ENCODE measurements at places on chromosomes 1 and 21.

DNA sequence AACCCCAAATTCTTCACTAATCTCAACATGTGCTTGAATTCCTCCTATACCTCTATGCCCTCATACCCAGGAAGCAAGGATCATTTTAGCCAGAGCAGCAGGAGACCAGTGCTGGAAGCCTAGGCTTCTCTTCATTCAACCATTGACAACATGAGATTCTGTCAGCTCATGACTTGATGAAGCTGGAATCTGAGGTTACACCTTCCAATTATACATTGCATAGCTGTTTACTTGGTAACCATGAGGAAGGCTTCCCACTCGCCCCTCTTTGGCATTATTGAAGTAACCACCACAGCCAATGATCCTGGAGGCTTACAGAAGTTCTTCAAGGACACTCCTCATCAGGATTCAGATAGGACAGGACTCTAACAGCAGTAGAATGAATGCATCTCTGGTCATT, 160.3 kb downstream of the TPR start:
- peak; percentile 56 for DNase-seq

DNA sequence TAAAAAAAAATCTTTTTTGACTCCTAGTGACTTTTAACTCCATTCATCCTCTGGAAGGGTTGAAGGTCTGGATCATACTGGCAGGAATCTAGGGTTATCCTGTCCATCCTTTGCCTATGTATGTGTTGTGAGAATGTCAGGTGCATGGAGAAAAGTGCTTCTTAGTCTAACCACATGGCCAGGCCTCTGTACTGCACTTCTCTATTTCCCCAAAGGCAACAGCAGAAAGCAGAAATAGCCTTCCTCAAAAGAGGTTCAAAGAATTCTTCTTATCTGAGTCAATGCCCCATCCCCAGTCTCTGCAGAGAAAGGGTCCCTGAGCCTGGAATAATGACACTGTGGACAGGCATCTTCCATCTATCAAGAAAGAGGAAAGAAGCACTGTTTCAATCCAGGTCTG, 85.7 kb upstream of the CD34 start:
- no peak for DNase-seq

DNA sequence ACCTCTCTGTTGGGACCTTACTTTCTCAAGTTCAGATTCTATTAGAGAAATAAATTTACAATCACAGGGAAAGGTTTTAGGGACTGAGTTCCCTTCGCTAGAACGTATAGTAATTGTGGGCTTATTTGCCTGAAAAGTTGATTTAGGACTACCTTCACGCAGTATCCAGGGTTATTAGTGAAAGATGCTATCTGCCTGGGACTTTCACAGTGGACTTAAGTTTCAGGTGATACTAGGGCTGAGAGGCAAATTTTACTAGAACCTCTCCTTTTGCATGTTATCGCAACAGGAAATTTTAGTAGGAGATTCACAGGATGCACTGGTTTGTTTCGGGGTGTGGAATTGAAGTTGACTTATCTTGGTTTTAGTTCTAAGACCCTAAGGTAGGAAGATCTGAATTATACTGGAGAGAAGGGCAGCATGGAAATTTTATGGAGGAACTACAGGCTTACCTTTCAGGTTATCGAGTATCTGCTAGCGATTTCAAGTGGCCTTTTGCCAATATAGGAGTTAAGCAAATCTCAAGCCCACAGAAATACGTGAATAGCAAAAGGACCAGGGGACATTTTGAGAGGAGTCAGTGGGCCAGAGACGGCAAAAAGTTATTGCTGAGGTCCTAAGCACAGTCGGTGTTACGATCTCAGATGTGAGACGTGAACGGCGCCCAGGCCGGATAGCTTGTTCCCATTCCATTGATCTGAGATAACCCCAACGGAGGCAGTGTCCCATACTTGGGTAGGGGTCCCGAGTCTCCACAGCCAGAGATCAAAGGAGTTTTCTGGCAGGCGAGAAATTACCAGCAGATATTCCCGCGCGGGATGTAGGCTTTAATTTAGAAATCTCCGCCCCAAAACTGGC, 723 bp upstream of the GNAI3 start:
- no peak for DNase-seq

GRCh38 chr1:4393191-4393590, 261.2 kb upstream of the AJAP1 start:
- peak; percentile 51 for DNase-seq

- no peak for DNase-seq
Observed at GRCh38 chr1:210922666-210923065, 211.3 kb downstream of the KCNH1 start.

DNA sequence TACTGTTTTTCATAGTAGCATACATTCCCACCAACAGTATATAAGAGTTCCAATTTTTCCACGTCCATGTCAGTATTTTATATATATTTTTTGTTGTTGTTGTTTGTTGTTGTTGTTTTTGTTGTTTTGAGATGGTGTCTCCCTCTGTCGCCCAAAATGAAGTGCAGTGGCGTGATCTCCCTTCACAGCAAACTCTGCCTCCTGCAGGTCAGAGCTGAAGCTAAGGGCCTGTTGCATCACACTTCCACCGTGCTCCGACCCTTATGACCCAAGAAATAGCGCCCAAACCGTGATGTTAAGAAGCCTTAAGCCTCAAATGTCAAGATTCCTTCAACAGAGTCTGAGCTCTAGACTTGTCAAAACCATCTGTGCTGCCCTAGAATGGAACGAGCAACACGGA, 2032.3 kb downstream of the MRPL39 start:
- no peak for DNase-seq

- no peak for DNase-seq
Observed at GRCh38 chr1:10863886-10864285, 67.4 kb upstream of the CASZ1 start.

DNA sequence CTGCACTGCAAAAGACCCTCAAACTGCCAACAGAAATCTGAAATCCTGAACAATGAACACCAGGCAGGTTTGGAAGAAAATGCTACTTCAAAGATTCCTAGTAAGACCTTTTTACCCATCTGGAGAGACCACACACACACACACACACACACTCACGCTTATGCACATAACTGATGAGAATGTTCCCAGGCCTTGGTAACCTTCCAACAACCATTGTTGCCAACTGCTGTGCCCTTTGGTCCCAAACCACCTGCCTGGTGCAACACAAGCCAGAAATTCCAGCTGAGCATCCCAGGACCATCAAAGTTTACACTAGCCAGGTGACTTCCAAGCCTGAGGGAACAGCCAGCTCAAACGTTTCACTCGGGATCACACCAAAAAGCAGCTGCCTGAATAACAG, 56.9 kb downstream of the SEC16B start:
- no peak for DNase-seq

GRCh38 chr1:166950156-166950555, 25.2 kb downstream of the ILDR2 start:
- DNase-seq = no peak

GRCh38 chr1:208654241-208654640, 410.1 kb upstream of the PLXNA2 start:
- DNase-seq = peak; percentile 34

DNA sequence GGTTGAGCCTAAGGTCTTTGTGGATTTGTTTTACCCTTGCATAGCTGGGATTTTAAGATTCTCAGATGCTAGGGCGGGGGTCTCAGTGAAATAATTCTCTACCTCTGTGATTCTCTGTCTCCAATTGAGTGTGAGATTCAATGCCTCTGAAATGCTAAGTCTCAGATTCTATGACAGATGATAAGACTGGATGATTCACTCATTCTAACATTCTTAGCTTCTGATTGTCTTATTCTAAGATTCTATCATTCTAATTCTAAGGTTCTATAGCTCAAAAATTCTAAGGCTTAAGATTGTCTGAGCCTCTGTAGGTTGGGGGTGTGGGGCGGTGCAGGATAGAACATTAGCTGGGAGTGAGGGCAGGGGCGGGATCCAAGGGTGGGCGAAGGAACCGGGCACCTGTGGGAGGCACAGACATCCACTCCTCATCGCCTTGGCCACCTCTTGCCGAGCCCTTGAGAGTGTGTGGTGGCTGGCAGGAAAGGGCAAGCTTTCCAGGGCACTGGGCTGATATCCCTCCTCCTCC, 29.5 kb downstream of the ADGRB2 start:
- DNase-seq = no peak

DNA sequence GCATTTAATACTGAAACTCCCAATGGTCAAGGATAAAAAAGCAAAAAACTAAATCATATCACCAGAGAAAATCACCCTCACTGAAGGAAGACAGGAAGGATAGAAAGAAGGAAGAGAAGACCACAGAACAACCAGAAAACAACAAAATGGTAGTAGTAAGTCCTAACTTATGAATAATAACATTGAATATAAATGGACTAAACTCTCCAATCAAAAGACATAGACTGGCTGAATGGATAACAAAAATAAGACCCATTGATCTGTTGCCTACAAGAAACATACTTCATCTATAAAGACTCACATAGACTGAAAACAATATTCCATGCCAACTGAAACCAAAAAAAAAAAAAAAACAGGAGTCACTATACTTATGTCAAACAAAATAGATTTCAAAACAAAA, 347.7 kb downstream of the NCAM2 start:
- DNase-seq = no peak

- DNase-seq = no peak
Observed at GRCh38 chr1:214318956-214319736, 38.2 kb downstream of the SMYD2 start.

DNA sequence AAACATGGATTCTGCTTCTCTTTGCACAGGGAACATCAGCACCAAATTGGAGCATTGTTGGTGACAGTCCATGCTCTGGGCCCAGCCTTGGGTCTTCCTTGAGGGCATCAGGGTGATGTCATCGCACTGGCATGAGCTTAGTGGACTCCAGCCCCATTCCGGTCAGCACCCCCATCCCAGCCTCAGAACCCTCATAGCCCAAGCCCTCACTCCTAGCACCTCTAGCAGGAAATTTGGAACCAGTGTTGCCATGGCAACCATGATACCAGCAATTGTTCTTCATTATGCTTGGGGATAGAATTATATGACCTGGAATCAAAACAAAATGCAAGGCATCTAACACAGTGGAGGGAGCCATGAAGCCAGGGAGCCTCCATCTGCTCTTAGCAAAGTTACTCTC, 83.1 kb downstream of the VWA5B1 start:
- no peak for DNase-seq

GRCh38 chr21:46083791-46084561, 13.9 kb upstream of the COL6A2 start:
- DNase-seq = no peak

DNA sequence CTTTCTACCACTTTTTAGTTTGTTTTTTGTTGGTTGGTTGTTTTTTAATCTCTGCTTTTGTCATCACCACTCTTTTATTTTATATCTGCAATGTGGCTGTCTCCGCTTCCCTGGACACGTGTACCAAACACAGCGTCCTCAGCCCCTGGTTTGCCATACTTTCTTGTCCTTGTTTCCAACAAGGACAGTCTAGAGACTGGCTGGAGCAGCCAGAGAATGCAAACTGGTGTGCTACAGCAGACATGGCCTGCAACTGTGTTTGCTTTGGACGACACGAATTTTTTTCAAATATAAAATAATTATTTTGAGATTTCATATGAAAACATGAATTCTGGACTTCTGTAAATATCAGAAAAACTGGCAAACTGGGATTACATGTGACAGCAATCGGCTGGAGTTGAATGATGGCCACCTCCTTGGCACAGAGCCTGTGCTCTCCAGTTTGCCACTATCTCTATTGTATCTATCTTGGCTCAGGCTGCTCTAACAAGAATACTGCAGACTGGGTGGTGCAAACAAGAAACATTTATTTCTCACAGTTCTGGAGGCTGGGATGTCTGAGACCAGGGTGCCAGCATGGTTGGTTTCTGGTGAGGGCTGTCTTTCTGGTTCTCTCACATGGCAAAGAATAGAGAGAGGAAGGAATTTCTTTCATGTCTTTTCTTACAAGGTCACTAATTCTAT, 34.6 kb upstream of the POU2F1 start:
- DNase-seq = no peak

- DNase-seq = no peak
Observed at GRCh38 chr21:41711416-41712007, 55.3 kb downstream of the RIPK4 start.

- no peak for DNase-seq
Observed at GRCh38 chr1:31503570-31503969, 72.7 kb upstream of the TINAGL1 start.

- DNase-seq = no peak
Observed at GRCh38 chr1:21239221-21239620, 51.0 kb downstream of the ECE1 start.

DNA sequence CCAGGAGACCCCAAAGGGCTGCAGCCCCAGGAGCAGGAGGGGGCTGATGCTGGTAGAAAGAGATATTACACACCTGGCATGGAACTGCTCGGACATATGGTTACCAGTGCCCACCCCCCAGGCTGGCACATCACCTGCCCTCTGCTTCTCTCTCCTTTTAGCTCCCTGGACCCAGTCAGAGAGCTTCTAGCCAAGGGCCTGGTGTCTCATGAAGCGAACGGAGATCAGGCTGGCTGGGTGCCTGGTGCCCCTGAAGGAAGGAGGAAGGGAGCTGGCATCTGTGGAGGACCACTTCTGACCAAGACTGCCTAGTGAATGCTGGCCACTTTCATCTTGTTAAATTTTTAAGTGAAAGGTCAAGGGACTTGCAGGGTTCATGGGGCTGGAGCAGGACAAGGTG, 53.1 kb downstream of the FOXO6 start:
- no peak for DNase-seq

- DNase-seq = no peak
Observed at GRCh38 chr1:229832695-229833094, 206.6 kb downstream of the URB2 start.

DNA sequence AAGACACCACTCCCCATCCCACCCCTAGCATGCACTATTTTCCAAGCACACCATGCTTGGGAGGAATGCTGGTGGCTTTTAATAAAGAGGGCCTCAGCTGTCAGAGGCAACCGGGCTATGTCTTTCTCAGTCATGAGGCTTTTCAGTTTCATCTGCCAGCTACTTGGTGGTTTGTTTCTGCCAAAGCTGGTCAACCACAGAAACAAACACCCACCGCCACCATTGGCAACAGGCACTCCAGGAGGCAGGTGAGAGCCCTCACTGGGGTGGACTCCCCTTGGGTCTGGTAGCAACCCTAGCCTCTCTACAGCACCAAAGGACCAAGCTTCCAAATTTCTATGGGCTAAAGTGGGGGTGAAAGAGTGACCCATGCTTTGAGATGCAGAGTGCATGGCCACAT, 54.3 kb upstream of the CD1D start:
- DNase-seq = no peak

- peak; percentile 36 for DNase-seq
Observed at GRCh38 chr1:3483801-3484444, 29.5 kb downstream of the ARHGEF16 start.

- DNase-seq = no peak
Observed at GRCh38 chr1:2443277-2444137, 31.1 kb upstream of the PEX10 start.

DNA sequence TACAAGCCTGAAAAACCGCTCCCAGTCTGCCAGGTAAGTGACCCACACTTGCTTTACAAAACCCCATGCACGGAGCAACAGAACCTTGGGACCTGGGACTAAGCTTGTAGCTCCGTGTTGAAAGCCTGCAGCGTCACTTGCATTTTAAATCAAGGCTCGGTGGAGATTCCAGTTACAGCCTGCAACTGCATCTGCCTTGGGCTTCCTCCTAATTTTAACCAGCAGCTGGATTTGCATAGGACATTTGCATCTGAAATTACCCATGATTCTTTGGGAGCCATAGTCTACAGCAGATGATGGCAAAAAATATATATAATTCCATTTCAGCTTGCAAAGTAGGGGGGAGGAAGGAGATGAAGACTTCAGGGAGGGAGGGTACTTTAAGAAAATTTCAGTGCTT, 62.4 kb upstream of the IGSF21 start:
- DNase-seq = no peak

Measured in fibroblast of skin of scalp (primary cell).